ENCODE measurements at places on chromosomes 12 and 14.

DNA sequence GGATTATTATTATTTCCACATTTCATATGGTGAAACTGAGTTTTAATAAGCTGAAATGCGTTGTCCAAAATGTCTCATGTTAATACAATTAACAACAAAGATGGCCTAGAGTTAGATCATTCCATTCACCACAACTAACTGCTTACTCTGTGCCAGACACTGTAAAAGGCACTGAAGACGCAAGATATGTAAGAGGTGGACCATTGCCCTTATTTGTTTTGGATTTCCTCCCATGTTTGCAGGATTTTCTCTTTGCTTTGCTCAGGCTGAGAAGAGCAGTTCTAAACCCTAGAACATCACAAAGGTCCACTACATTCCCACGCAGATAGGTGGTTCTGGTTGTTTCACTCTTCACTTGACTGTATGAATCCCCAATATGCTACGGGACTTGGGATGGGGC is 324.4 kb upstream of the KITLG start:
- no peak for DNase-seq

DNA sequence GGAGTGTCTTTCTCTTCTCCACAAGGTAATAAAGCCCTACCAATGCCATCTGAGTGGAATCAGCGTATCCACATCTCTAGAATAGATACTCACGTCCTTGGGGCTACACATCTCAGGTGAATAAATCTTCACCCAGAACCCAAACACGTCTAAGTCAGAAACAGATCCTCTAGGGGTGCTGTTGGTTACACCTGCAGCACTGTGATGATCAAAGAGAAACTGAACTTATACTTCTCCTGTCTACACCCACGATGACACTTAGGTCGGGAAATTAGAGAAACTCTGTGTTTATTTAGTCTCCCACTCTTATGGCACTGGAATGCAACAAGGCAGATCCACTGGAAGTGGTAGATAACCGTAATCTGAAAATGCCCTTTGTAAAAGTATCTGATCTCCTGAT is 46.2 kb downstream of the WIF1 start:
- no peak for DNase-seq

GRCh38 chr14:36515105-36515593 is 4.9 kb downstream of the NKX2-1 start:
- no peak for DNase-seq

- DNase-seq = peak; percentile 3
Observed at GRCh38 chr14:32576088-32576795, 247.1 kb downstream of the AKAP6 start.
